ENCODE measurements at places on chromosomes 4 and X.

- DNase-seq, result no peak
Measured at GRCh38 chr4:61425315-61425714, 225.2 kb downstream of the ADGRL3 start.

GRCh38 chr4:181431006-181431405, 812.2 kb upstream of the TENM3 start:
- DNase-seq, result no peak

DNA sequence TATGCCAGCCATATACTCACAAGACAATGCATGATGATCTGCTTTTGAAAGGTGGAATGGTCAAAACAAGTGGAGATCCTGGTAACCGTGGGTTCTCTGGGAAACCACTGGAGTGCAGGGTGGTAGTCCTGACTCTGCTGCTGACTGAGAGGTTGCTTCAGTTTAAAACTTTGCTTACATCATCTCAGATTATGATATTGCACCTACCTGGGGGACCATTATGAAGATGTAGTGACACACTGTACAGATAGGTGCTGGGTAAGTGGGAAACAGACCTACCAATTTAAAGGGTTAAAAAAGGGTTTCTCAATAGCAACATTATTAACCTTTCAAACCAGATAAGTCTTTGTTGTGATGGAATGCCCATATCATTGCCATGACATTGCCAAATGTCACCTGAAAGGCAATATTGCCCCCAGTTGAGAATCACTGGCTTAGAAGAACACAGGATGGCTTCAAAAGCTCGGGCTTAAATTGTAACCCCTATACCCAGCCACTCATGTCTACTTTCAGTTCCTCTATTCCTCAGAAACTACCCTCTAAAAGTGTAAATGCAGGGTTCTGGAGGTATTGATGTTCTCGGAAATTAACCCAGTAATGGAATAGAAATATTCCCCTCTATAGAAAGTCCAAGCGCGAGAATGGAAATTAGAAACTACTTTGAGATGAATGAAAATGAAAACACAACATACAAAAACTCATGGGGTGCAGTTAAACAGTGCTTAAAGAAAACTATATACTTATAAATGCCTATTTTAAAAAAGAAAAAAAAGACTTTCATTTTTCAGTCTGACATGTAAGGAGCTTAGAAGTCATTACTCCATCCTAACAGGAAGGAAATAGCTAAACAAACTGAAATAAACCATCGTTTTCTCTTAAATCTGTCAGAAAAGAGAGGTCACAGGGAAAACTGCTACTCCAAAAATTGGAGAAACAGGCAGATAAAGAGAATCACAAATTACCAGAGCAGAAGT, 65.8 kb downstream of the ARHGEF6 start:
- DNase-seq, result no peak

DNA sequence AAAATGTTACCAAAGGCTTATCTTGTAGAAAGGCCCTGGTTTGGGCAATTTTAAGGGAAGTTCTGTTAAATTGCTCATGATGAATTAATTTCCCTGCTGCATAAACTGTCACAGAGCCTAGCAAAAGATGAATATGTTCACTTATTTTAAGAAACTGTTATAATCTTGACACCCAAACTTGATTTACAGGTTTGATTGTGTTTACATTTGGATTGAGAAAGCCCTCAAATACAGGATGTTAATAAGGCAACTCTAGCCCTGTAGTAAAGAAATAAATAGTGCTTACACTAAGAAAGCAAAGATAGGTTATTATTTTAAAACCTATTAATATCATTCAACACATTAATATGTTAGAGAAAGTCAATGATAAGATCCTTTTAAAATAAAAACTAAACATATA, 18.3 kb downstream of the GYG2 start:
- DNase-seq, result no peak

All from EL (cell line).